ENCODE measurements at places on chromosomes 4 and X.

GRCh38 chrX:21004835-21005234 is 369.4 kb upstream of the CNKSR2 start:
- DNase-seq: no peak

GRCh38 chr4:39319676-39320075 is 46.5 kb downstream of the RFC1 start:
- DNase-seq: no peak

GRCh38 chr4:25930731-25931354 is 16.8 kb downstream of the SMIM20 start:
- no peak for DNase-seq

DNA sequence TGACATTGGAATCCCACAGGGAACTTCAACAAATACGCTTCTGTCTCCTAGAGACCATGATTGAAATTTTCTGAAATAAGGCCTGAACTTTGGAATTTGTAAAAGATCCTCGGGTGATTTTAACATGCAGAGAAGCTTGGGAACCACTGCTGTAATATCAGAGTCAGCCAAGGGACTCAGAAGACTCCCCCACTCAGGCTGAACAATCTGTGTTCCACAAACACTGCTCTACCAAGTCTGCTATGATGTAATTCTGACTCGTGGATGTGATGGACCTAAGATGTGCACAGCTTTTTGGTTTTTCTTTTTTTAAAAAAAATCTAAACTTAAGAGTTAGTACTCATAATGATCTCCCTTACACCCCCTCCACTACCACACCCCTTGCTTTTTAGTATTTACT is 26.0 kb downstream of the LRP2BP start:
- no peak for DNase-seq

DNA sequence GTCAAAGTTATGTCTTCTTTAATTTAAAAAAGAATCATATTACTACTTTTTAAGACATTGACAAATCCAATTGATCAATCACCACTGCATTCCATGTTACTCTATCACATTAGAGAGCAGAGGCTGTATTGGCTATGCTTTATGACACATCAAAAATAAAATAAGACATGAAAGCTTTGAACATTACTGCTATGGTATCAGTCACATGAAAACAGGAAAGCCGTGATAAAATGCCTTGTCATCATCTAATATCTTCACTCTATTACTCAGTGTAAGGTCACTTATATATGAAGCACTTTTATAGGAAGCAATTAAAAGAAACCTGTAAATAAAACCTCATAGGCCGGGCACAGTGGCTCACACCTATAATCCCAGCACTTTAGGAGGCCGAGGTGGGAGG is 27.7 kb upstream of the CEP135 start:
- no peak for DNase-seq

DNA sequence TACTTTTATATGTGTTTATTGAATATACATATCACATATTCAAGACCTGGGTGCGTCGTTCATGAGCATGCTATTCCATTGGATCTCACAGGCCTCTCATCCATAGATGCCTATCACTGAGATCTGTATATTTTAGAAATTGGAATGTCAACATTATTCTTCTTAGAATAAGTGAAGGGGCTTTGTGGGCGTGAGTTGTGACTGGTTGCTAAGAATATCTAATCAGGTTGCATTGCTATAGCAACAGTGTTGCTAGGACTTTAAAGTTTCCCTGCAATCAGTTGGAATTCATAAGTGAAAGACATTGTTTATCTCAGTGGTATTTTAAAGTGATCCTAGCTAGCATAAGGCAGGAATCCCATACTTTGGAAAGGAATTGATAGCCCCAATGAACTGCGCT is 36.7 kb upstream of the ANK2 start:
- no peak for DNase-seq

GRCh38 chr4:183071222-183071621 is 27.8 kb upstream of the WWC2 start:
- DNase-seq: no peak

GRCh38 chr4:33886356-33886755 is 2358.0 kb downstream of the ARAP2 start:
- DNase-seq: no peak

GRCh38 chr4:66911880-66912279 is 633.4 kb downstream of the CENPC start:
- DNase-seq: no peak

DNA sequence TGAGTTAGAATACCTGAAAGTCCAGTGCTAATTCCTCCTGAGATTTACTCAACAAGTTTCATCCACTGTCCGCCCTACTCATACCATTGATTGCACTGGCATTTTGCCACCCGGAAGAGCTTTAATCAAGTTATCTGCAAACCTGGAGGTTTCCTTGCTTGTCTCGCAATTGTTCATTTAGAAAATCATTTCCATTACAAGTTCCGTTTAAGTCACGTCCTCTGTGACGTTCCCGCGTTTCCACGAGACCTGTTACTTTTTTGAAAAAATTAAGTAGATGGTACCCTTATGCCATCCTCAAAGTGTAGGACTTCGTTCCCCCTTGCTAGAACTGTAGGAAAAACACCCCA is 761 bp upstream of the FRYL start:
- DNase-seq: peak; percentile 46

DNA sequence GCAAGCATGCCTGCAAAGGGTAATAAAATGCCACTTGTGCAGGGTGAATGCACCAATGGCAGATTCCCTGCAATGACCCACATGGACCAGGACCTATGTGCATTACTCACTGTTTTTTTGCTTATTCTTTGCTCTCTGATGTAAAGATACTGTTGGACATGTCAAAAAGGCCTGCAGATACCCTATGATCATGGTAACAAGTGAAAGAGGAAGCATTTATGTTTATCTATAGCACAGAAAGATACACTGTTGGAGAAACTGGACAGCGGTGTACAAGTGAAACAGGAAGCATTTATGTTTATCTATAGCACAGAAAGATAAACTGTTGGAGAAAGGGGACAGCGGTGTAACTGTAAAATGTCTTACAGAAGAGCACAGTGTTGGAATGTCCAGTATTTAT is 127.5 kb downstream of the PAPSS1 start:
- no peak for DNase-seq

- no peak for DNase-seq
Observed at GRCh38 chr4:167282171-167282864, 48.0 kb upstream of the SPOCK3 start.

GRCh38 chr4:164384416-164384815 is 369.5 kb upstream of the SMIM31 start:
- DNase-seq: no peak

- no peak for DNase-seq
Observed at GRCh38 chr4:170729236-170729635, 639.5 kb upstream of the AADAT start.

Data from hematopoietic multipotent progenitor cell treated with erythropoietin and hydrocortisone succinate and interleukin-3 and kit ligand, for 17 days (in vitro differentiated cells).